ENCODE measurements at places on chromosomes 7 and 10.
A peak's percentile ranks its signal among the peaks of the same experiment; 100 is the strongest.

DNA sequence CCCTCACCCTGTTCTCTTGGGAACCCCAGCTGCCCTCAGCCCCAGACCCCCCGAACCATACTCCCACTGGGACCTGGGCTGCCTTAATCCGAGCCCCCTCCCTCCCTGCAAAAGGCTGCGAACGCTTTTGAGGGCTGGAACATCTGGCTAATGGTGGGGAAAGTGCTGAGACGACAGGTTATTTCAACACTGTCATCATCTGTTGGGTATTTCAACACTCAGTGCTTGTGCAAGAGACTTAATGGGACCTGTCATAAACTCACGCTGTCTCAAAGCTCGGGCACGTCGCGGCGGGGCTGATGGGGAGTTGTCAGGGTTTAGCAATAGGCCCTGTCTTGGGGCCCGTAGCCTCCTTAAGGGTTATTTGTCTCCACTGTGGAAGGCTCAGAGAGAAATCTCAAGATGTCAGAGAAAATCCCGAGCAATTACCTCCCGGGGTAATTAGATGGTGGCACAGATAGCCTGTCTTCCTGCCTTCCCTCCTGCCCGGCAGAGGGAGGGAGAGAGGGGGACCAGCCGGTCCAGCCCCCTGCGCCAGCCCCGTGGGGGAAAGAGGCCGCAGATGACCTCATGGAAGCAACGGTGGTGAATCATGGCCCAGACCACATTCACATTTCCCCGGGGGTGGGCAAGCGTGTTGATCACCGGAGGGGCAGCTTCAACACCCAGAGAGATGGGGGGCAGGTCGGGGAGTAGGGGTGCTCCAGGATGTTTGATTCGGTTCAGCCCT is 88.7 kb upstream of the MYL10 start:
- no peak for DNase-seq

DNA sequence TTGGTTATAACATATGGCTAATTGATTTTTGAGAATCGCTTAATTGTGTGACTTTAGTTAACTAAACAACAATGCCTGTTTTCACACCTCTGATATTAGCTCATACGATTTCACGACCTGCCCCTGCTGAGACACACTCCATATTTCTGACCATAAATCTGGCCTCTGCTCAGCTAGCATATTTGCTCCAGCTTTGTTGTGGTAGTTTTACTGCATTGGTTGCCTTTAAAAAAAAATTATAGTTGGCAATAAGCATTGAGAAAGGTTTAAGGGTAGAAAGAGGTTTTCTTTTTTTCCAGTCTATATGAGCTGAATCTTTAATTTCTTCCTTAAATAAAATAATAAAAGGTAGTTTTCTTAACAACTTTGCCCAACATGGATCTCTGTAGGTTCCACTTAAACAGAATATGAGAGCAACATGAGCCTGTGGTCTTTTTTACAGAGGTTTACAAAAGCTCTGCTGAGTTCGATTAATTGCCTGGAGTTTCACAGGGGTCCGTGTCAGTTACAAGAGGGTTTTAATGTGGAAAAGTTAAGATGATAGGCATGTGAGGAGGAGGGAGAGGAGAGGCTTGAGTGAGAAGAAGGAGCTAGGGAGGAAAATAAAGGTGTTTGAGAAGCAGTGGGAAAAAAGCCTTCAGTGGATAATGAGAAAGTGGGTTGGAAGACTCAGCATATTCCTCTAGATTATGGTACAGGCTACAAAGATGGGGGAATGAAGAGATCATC is 318.2 kb downstream of the CXCL12 start:
- DNase-seq = no peak

- no peak for DNase-seq
These were observed 47.8 kb downstream of the SLC35G1 start for GRCh38 chr10:93941606-93942005.

GRCh38 chr10:78458983-78459638 is 425.4 kb downstream of the RPS24 start:
- no peak for DNase-seq

- DNase-seq = no peak
These were observed 154.1 kb downstream of the LHFPL3 start for GRCh38 chr7:104482362-104483037.

DNA sequence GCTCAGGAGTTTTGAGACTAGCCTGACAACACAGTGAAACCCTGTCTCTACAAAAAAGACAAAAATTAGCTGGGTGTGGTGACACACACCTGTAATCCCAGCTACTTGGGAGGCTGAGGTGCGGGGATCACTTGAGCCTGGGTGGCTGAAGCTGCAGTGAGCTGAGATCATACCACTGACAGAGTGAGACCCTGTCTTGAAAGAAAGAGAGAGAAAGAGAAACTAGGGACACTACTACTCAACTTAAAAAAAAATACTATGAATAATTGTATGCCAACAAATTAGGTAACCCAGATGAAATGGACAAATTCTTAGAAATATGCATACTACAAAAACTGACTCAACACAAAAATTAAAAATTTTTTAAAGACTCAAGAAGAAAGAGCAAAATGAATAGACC is 28.5 kb downstream of the SMURF1 start:
- DNase-seq = no peak

- DNase-seq = no peak
These were observed 27.6 kb upstream of the CTNNA3 start for GRCh38 chr10:67723601-67724000.

GRCh38 chr7:48419401-48419800 is 248.1 kb downstream of the ABCA13 start:
- no peak for DNase-seq

GRCh38 chr10:126373147-126373546 is 15.1 kb downstream of the ADAM12 start:
- no peak for DNase-seq

DNA sequence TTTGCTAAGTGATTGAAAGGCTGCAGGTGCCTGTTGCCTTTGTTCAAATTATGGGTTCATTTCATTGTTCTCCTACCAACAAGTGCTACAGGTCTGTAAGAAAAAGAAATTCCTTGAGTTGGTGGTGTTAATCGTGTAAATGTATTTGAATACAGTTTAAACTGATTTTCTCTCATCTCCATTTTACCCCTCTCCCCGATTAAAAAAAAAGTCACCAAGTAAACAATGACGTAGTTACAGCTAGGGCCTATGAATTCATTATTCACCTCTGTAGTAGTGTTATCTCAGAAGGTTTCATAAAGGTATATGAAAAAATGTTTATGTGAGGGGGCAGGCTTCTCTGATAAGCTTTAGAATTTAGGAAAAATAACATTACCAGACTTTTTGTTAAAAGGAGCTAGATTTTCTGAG is 1.1 kb downstream of the REEP3 start:
- DNase-seq = no peak

- no peak for DNase-seq
These were observed 2.6 kb downstream of the GPC2 start for GRCh38 chr7:100174582-100174981.

- DNase-seq = no peak
These were observed 1.3 kb downstream of the SP8 start for GRCh38 chr7:20785157-20786048.

DNA sequence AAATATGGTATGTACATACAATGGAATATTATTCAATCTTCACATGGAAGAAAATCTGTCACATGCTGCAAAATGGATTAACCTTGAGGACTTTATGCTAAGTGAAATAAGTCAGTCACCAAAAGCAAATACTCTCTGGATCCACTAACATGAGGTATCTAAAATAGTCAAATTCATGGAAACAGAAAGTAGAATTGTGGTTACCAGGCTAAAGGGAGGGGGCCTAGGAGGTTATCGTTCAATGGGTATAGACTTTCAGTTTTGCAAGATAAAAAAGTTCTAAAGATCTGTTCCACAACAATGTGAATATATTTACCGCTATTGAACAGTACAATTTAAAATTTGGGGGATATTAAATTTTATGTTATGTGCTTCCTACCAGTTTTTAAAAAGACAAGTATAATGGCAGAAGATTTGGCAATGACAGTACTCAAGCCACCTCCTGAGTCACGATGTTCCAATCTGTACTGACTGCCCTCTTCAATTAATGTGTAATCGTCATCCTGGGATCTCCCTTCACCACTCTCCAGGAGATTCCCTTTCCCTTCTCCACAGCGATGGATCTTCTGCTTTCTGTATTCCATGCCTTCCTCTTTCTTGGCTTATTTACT is 32.3 kb upstream of the IL6 start:
- DNase-seq = no peak

GRCh38 chr10:19825700-19826099 is 9.5 kb downstream of the PLXDC2 start:
- DNase-seq = no peak

GRCh38 chr10:28632584-28632945 is 44.8 kb upstream of the BAMBI start:
- no peak for DNase-seq

- no peak for DNase-seq
These were observed 233.2 kb downstream of the TCERG1L start for GRCh38 chr10:131078131-131078881.

GRCh38 chr7:149011491-149011890 is 16.8 kb downstream of the PDIA4 start:
- DNase-seq = no peak

- no peak for DNase-seq
These were observed 129.8 kb downstream of the EGFR start for GRCh38 chr7:55148571-55148970.

DNA sequence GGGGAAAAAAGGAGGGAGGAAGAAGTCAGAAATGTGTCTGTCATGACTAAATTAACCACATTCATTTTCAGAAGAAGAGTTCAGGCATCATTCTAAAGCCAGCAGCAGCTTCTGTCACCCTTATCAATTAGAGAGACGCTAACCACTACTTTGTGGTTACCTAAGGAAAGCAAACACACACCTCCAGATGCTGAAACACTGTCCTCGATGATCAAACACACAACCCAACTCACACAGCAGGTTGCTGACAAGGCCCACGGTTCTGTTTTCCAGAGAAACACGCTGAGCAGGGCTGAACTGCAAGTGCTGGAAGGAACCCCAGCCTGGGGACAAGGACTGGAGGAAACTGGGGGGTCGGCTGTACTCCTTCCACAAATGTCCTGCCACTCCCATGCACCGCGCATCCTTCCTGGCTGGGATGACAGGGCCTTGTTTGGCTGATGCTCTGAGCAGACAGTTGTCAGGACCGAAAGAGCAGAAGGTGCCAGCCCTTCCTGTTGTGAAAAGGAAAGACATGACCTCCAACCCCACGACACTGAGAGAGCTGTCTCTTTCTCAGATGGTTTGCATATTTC is 36.6 kb downstream of the PRKCQ start:
- peak; percentile 85 for DNase-seq

GRCh38 chr7:155803418-155804376 is 8.6 kb downstream of the SHH start:
- DNase-seq = no peak

DNA sequence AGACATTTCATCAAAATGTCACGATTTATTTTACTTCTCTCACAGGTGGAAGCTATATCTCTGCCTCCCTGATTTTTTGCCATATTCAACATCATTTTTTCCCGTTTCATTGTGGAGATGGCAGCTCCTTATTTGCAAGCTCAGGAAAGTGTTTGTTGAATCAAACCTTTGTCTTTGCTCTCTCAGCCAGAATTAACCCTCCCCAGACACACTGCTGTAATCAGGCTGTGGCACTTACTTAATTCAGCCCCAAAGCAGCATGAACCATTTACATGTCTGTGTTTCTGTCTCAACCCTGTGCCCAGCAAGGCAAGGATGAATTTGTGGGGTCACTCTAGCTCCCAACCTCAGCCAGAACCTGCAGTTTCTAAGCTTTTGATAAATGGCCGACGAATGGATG is 397.2 kb downstream of the TCERG1L start:
- no peak for DNase-seq

- DNase-seq = no peak
These were observed 33.7 kb downstream of the ADD3 start for GRCh38 chr10:110041479-110041829.

- DNase-seq = no peak
These were observed 142.2 kb downstream of the TRIL start for GRCh38 chr7:28815928-28816373.

GRCh38 chr7:75599244-75599781 is 107.2 kb downstream of the SPDYE5 start:
- no peak for DNase-seq

DNA sequence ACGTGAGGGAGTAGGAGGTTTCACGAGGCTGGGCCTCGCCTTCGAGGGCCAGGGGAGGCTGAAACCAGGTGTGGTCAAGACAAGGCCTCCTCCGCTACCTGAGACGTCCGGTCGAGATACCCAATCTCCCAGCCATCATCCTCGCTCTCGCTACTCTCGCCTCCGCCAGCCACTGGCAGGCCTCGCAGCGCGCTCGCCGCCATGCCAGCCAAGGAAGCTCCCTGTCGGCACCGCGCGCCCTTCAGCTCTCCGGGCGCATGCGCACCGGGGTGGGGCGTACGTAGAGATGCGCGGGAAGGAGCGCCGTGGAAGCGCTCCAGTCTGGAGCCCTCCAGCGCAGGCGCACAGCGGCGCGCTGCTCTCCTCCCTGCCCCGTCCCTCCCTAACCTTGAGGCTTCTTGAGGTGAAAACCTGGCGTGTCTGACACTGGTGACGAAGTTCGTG is at the start of gene ASZ1:
Gene ASZ1 (minus strand): TSS at position 236 of the 444 bp plus-strand sequence. CDS start 33 bp downstream, at position 203.
- DNase-seq = no peak

DNA sequence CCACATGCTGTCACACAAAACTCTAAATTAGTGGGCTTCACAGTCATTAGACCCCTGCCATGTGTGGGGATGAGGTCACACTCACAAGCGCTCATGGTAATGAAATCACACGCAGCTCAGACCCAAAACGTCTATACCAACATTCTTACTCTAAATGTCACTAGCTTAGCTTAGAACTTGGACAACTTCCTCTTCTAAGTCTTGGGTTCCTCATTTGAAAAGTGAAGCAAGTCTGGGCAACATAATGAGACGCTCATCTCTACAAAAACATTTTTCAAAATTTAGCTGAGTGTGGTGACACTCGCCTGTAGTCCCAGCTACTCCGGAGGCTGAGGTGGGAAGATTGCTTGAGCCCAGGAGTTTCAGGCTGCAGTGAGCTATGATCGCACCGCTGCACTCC is 92.7 kb upstream of the MACROH2A2 start:
- no peak for DNase-seq

DNA sequence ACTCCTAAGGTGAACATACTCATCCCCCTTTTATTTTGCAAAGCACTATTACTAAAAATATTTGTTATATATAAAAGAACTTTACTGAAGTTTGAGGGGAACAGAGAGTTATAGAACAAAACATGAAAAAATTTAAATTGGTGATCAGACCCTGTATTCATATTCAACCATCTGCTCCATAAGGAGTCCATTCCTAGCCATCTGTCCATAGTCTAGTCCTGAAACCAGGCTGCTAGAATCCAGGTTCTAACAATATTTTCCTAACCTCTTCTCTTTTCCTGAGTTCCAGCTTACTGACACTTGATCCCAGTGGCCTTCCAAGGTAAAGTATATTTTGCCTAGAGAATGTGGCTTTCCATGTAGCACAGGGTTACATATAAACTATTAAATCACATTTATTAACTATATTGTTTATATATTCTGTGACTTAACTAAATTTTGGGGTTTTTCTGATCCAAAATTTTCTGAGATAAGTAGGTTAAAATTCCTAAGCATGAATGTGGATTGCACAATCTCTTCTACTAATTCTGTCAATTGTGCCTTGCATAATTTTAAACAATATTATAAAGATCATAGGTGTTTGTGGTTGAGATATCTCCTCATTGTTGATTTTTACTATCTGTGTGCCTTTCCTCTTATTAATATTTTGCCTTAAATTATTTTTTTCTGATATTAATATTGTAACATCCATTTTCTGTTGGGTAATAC is 137.6 kb upstream of the MAGI2 start:
- DNase-seq = no peak

All from stimulated activated effector memory CD8-positive, alpha-beta T cell treated with anti-CD3 and anti-CD28 coated beads, Interleukin-12 subunit alpha, Interleukin-12 subunit beta, amount 100 ng/mL, for 72 hours (primary cell).